ENCODE measurements at places on chromosomes 2 and 18.

GRCh38 chr18:11849841-11850634, 1.2 kb upstream of the CHMP1B start:
- DNase-seq, result peak; percentile 61

DNA sequence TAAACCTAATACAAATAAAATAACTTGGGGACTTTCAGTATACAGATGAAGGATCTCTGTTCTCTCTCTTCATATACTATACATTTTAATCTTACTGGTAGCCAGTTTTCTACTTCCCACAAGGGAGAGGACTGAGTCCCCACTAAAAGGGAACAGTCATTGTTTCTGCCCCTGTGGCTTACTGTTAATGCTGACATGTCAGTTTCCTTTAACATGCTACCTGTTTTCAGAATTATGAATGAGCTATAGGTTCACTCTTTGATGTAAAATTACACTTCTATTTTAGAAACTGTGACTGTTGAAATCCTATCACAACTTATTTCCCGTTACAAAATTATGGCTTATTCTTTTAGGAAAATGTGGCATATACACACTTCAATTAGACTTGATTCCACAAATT, 207.7 kb downstream of the CDH2 start:
- no peak for DNase-seq

DNA sequence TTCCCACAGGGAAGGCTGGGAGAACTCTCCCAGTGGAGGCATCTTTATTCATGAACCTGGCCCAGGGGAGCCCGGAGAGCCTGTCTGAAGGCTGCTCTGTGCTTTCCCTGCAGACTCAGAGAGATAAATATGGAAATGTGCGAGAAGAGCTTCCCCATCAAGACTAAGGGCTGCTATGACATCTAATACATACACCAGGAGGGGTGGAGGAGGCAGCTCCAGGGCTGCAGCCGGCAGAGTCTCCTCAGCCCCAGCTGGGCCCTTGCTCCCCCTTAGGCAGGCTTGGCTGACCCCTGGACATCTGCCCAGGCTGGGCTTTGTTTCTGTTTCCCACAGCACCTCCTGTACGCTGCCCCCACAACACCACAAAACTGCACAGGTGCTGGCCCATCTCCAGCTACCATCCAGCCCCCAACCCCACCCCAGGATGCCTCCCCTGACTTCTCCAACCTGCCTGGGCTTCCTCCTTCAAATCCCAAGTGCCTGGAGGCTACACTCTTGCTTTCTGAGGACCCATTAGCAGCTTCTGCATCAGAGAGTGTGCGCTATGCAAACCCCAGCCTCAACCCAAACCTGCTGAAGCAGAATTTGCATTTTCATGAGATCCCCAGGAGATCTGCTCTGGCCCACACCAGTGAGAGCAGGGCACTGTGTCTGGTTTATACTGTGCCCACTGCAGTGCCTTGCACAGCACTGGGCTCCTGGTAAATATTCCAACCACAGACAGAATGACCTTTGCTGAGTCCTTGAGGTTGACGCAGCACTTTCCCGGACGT, 96.8 kb downstream of the VSNL1 start:
- no peak for DNase-seq

DNA sequence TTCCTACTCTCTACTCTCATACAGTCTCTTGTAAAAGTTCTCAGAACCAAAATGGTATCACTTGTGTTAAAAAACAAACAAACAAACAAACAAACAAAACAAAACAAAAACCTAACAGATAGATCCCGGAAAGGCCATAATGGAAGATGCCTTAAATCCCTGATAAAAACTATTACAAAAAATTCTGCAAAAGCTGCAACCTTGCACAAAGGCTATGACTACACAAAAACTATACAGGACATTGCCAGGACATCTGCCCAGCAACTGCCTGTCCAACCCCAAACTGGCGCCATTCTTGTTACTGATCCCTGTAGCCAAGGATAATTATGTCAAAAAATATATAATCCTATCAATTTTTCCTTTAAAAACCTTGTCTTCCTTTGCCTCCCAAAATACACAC, 36.3 kb upstream of the LONRF2 start:
- no peak for DNase-seq

GRCh38 chr2:149732001-149732685, 144.6 kb upstream of the MMADHC start:
- DNase-seq, result no peak

- no peak for DNase-seq
Observed at GRCh38 chr2:235511187-235511661, 17.4 kb downstream of the AGAP1 start.

GRCh38 chr2:168679741-168680310, 122.6 kb upstream of the NOSTRIN start:
- no peak for DNase-seq

GRCh38 chr2:46459694-46460093, 19.7 kb upstream of the TMEM247 start:
- DNase-seq, result no peak

Data from activated CD8-positive, alpha-beta memory T cell treated with anti-CD3 and anti-CD28 coated beads, Interleukin-2, amount 10 ng/mL, durations not matched to agents 7 days and 5 days (primary cell).